T-helper 17 cell (primary cell): ENCODE measurements at places on chromosomes 1 and 21.

DNA sequence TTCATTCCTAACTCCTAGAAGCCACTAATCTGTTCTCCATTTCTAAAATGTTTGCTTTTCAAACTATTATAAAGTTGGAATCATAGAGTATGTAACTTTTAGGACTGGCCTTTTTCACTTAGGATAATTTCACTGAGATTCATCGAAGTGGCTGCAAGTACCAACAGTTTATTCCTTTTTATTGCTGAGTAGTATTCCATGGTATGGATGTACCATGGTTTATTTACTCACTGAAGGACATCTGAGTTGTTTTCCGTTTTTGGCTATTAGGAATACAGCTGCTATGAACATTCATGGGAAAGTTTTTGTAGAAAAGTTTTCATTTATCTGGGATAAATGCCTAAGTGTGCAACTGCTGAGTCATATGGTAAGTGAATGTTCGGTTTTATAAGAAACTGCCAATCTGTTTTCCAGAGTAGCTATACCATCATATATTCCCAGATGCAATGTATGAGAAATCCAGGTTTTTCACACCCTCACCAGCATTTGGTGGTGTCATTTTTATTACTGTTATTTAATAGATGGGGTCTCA is 66.3 kb downstream of the SLC27A3 start:
- DNase-seq: no peak

DNA sequence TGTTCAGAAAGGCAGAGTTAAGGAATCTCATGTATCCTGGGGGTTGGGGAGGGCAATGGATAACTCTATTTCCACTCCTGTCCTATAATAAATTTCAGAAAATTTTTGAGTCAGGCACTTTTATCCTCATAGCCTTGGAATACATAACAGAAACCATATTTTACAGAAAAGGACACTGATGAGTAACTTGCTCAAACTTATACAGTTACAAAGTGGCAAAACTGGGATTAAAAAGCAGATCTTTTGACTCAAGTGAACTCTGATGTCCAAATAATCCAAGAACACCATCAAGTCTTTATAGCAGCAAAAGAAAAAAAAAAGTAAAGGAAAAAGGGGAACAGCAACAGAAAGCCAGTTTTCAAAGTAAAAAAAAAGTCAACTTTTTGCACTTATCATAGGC is 36.9 kb downstream of the PHC2 start:
- DNase-seq: no peak

DNA sequence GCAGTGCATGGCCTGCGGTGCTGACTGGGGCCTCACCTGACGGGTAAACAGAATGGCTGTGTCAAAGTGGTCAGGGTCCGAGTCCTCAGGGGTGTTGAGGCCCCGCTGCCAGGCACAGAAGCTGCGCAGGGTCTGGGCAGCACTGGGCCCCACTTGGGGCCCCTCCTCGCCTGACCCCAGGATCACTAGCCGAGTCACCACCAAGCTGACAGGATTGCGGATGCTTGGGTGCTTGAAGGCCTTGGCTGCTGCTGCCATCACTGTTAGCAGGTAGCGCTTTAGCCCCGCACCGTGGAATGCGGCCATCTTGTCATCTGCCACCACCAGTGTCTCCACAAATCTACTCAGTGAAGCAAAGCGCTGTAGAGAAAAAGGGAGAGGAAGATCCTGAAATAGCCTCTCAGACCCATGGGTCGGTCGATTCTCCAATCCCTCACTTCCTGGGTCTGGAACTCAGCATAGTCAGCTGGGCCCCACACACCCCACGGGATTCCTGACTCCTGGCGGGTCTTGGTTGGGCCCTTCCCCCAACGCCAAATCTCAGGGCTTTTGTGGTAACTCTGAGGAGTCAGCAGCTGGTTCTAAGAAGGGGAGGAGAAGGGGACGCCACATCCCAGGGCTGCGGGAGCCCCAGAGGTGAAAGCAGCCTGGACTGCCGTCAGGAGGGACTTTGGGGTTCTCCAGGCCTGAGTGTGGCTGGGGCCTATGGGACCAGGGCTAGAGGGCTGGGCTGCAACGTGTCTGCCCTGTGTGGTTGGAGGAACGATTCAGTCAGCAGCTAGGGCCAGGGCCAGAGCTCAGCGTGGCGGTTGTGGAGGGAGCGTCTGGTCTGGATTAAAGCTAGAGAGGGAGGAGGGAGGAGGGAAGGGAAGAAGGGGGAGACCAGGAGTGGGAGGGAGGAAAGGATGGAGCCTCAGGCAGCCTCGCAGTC is 2.1 kb downstream of the ADAMTS4 start:
- DNase-seq: no peak

- DNase-seq: no peak
These were observed 4.1 kb downstream of the AXDND1 start for GRCh38 chr1:179369751-179370341.

- no peak for DNase-seq
These were observed 80.2 kb upstream of the GREM2 start for GRCh38 chr1:240691909-240692705.

DNA sequence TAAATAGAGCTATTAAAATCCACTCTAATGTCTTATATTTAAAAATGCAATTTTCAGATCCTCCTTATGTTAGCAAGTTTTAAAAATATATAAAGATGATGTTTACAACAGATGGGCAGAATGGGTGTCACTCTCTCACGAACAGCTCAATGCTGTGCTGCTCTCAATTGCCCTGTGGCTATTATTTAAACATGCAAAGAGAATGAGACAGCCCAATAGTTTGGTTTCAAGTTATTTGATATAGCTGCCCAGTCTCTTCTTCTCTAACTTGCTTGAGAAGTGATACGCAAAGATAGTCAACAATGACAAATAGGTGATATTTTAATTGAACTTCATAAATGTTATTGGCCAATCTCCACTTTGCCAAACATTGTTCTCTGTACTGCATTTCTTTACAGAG is 199.3 kb upstream of the GREM2 start:
- no peak for DNase-seq

DNA sequence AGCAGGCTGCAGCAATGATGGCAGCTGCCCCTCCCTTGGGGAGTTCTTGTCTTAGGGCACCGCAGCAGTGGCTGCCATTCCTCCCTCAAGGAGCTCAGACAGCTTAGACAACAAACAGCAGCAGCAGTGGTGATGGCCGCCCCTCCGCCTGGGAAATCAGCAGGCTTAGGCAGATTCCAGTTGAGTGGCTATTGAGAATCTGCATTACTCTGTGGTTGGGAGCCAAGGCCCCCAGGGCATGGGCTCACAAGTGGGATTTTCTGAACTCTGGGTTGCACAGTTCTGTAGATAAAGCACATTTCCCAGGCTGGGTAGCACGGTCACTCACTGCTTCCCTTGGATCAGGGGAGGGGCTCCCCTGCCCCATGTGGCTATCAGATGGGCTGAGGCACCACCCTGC is 1280.7 kb upstream of the TMPRSS15 start:
- DNase-seq: no peak

GRCh38 chr21:21740207-21740606 is 742.0 kb downstream of the NCAM2 start:
- DNase-seq: no peak

DNA sequence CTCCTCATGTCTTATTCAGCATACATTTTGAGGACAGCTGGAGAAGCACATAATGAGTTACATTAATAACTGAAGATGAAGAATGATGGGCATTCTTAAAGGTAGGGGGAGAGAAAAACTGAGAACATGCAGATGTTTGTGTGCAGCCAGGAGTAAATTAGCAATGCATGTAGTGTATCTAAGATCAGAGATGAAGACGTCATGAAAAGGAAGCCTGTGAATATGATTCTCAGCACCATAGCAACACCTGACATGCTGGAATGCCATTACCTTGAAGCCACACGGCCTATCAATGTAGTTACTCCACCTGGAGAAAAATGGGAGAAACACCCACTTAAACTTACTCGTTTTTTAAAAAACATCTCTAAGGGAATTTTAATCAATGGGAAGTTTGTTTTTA is 607.1 kb downstream of the PTPRC start:
- DNase-seq: no peak

DNA sequence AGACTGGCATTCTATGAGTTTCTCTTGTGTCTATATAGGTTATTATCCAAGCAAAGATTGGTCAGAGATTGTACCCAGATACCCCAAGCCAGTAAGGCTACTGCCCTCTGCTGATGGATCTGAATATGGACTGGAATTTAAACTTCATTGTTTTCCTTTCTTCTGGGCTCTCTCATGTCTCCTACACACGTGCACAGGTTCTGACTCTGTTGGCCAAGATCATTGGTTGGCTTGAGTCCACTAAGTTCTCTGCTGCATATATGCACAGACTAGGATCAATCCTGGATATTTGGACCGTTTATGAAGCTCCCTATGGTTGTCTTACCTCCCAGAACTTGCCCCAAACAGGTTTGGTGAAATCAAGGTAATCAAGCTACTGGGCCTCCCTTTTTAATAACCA is 69.7 kb downstream of the CC2D1B start:
- DNase-seq: no peak

GRCh38 chr1:151975311-151976014 is 18.2 kb downstream of the S100A10 start:
- no peak for DNase-seq

- no peak for DNase-seq
These were observed 2.5 kb downstream of the ZCCHC17 start for GRCh38 chr1:31299365-31299764.

DNA sequence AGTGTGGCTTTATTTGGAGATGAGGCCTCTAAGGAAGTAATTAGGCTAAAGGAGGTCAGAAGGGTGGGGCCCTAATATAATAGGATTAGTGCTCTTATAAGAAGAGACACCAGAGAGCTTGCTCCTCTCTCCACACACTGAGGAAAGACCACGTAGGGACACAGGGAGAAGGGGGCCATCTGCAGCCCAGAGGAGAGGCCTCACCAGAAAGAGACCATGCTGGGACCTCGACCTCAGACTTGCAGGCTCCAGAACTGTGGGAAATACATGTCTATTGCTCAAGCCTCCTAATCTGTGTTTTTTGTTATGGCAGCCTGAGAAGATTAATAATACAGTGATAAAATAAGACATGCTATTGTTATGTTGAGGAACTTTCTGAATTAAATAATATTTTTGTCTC is 8.3 kb downstream of the RCAN1 start:
- DNase-seq: no peak

GRCh38 chr1:32806290-32806689 is 10.9 kb downstream of the YARS1 start:
- DNase-seq: no peak

- no peak for DNase-seq
These were observed 19.5 kb upstream of the SH2D2A start for GRCh38 chr1:156836041-156836654.

GRCh38 chr21:27149034-27149433 is 182.1 kb upstream of the ADAMTS5 start:
- DNase-seq: no peak

DNA sequence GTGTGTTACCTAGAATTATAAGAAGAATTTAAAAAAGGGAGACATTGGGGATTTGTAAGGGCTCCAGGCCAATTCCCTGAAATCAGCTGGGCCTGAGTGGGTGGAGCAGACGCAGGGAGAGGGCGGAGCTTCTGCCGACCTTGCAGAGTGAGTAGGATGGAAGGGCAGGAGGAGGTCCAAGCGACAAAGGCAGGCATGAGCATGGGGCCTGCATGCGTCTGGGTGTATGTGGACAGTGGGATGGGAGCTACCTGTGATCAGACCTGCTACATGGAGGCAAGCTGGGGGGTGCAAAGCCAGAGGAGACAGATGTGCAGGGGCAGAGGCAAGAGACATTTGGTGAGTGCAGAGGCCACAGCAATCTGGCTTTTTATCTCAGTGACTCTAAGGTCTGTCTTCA is 105.3 kb upstream of the OLIG2 start:
- DNase-seq: no peak

- no peak for DNase-seq
These were observed 41.7 kb downstream of the RNF2 start for GRCh38 chr1:185087101-185087500.

- no peak for DNase-seq
These were observed 79.8 kb downstream of the WDR4 start for GRCh38 chr21:42799516-42799915.

GRCh38 chr1:205374210-205375078 is 17.7 kb upstream of the KLHDC8A start:
- DNase-seq: no peak

GRCh38 chr1:156123356-156124196 is 9.1 kb downstream of the LMNA start:
- no peak for DNase-seq

DNA sequence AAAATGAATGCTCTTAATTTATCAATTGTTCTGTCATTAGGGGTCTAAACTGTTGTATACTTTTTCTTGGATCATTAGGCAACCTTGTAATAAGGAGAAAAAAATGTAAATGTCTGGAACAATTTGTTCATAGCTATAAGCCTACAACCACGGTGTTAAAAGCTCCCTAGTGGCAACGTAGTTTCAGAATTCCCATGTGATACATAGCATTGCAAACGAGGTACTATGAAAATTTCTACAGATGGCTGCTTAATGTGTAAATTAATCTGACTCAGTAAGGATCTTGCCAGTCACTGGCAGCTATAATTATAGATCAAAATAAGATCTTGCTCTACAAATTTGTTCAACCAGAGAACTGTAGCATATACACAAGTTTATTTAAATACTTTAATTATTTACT is 304.1 kb upstream of the ADGRL4 start:
- DNase-seq: no peak

DNA sequence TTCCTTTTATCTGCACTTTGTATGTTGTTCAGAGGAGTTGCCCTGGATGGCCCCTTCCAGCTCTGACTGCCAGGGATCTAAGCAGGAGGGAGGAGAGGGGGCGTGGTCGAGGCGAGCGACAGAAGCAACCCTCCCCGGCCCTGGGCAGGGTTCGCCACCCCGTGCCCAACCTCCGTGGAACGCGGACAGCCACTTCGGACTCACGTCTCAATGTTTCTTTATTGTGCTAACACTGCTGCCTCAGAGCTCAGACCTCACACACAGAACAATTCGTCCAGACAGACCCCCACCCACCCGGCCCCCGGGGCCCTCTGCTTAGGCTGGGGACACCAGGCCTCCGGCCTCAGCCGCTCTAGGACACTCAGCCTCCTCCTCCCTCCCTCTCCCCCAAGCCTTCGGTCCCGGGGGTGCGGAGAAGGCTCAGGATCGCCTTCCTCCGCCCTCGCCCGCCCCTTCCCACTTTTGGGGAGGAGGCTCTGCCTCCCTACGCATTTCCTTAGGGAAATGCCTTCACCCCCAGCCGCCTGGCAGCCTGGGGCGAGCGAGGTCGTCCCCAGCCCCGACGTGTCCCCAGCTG is 8.3 kb downstream of the VSIG8 start:
- DNase-seq: no peak

- no peak for DNase-seq
These were observed 88.5 kb upstream of the NEK7 start for GRCh38 chr1:198068285-198068684.
